ENCODE measurements at places on chromosomes 1 and 21.

DNA sequence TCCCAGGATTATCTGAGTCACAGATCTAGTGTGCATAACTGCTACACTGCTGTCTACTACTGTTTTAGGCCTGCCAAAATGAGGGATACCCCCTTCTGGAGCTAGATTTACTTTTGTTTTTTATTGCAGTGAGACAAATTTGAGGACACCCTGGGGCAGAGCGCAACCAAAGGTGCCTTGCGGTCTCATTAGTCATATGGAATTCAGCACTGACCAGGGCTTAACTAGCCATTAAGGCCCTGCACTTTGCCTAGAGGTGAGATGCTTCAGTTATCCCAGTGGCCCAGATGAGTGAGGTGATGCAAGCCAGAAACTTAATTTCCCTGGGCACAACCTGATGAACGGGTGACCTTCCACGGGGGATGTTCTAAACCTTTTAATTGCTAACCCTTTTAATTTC, 998 bp upstream of the SPAG17 start:
- DNase-seq: no peak

- no peak for DNase-seq
These were observed 1.6 kb downstream of the C1orf21 start for GRCh38 chr1:184388319-184388889.

DNA sequence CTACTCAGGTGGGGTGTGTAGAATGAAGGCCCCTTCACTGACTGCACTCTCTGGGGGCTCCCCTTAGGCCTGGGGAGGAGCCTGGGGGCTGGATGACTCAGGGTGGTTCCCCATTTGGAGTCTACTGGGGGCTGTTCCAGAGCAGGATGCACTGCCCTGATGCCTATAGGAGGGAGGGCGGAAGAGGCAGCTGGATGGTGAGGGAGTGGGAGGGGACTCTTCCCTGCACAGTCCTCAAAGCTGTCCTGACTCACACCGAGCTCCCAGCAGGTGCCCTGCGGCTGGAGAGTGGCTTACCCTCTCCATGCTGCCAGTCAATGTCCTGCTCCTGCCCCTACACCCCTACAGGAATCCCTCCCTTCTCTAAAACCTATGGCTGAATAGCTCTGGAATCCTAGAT, 204.4 kb downstream of the TRABD2B start:
- no peak for DNase-seq

DNA sequence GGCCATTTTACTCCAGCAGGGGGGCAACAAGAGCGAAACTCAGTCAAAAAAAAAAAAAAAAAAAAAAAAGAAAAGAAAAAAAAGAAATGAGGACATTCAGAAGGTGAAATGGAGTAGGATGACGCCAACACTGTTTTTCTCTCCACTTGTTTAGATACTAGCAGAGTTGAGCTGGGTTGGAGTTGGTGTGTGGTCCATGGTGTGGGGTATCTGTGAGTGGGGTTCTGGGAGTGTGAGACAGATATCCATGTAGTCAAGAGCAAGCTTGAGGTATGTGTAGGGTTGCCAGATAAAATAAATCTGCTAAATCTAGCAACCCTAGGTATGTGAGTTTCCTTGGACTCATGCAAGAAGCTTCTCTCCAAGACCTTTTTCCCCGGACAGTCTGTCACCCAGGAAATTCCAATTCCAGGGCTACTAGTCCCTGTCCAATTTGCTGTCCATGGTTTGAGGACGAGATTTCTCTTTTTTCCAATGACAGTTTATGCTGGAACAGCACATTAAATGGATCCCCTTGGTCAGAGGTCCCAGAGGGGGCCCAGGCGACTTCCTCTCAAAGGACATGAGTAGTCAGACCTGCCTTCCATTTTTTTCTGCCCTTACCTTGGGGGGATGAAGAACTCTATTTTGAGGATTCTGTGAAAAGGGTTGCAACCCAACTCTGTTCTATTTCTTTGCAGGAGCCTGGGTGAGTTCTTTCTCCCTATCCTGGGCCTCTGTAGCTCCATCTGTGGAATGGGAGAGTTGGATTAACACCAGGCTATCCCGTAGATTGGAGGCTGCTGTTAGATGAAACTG, 2.1 kb upstream of the FOXD2 start:
- no peak for DNase-seq

GRCh38 chr21:39385299-39386145, 36.6 kb upstream of the HMGN1 start:
- DNase-seq: no peak

DNA sequence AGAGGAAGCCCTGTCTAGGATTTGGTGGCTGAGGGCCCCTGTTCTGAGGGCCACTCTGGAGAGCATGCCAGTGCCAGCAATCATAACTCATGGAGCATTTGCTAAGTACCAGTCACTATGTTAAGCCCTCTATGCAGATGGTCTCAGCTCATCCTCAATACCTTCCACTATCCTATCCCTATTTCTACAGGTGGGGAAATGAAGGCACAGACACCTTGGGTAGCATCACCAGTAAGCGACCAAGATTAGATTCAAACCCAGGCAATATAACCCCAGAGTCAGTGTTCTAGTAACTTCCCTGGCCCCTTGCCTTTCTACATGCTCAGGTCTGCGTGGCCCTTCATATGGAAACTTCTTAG, 7.9 kb upstream of the NBPF1 start:
- no peak for DNase-seq

DNA sequence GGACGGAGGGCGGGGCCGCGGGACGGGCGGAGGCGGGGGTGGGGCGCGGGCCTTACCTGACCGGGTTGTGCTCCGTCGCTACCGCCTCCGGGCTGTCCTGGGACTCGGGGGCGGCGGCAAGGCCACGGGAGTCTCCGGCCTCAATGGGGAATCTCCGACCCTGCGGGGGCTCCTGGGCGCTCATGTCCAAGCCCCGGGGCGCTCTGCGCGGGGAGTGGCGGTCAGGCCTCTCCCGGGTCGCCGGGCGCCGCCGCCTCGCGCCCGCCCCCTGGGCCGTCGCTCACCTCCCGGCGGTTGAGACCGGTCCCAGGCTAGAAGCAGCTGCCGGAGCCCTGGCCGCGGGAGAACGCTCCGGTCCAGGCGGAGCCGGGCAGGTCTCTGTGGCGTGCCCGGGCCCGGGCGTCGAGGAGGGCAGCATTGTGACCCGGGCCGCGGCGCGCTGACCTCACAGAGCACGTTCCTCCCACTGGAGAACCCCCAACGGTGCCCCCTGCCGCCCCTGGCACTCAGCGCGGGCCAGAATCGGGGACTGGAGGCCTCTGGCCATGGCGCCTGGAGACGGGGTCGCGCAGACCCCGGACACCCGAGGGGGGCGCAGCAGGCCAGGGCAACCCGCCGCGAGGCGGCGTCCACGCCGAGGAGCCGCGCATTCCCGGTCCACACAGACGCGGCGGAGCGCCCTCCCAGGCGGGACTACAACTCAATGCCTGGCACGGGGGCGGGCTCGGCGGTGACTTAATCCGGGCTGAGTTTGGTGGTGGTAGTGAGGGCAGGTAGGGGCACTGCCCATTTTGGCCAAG, 411 bp downstream of the FAM229A start:
- DNase-seq: no peak

DNA sequence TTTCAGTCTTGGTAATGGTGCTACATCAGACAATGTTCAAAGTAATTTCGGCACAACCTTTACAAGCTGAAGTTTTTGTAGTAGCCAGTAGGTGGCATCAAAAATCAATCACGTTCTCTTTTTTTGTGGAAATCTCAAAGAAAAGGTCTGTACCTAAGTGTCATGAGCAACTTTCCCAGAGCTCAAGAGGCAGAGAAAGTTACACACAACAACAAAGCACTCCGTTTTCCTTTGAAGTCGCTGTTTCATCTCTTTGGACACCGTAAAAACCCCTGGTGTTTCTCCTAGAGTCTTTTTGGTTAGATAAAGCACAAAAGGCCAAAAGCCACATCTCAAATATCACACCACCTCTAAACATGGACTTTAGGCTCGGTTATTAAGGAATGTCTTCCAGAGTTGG, 131.6 kb downstream of the LHX8 start:
- DNase-seq: no peak

DNA sequence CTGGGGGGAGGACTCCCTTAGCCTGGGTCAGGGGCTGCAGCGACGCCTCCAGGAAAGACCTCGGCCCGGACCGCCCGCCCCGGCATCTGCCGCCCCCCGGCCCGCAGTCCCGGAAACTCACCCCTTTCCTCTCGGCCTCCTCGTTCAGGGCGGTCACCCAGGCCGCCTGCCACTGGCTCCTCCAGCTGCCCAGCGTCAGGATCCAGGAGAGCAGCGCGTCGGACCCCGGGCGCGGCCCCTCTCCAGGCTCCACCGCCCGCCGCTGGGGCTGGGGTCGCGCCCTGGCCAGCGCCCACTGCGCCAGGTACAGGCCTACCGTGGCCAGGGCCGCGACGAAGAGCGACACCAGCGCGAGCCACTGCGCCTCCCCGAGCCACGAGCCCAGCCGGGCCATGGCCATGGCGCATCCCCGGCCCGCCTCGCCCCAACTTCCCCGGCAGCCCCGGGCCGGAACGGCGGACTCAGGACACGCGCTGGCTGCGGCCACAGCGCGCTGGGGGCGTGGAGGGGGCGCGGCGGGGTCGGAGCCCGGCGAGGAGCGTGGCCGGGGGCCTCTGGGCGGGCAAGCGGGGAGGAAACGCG, 478 bp downstream of the C2CD2 start:
- no peak for DNase-seq

- no peak for DNase-seq
These were observed 11.1 kb upstream of the RIMKLA start for GRCh38 chr1:42369471-42369870.

DNA sequence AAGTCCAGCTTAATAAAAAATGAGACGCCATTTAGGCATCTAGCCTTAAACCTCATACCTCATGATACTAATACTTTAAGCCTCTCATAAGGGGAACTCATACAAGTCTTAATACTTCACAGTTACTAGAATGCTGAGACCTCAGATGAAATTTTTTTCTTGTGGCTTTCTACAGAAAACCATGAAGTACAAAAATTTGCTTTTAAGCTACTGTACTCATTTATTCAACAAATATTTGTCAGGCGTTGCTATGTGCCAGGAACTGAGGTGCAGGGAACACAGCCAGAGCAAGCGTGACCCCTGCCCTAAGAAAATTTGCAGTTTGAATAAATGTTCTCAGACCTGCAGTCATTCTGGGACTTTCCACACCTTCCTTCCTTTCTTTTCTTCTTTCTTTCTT, 150.6 kb downstream of the MRPL39 start:
- DNase-seq: no peak

- no peak for DNase-seq
These were observed 3.6 kb downstream of the UBXN11 start for GRCh38 chr1:26302733-26303405.

- no peak for DNase-seq
These were observed 57.1 kb upstream of the SAMSN1 start for GRCh38 chr21:14603202-14603601.

- no peak for DNase-seq
These were observed 33.9 kb upstream of the PUM1 start for GRCh38 chr1:31099293-31100032.

GRCh38 chr1:205954819-205955404, 11.7 kb upstream of the SLC26A9 start:
- DNase-seq: no peak

DNA sequence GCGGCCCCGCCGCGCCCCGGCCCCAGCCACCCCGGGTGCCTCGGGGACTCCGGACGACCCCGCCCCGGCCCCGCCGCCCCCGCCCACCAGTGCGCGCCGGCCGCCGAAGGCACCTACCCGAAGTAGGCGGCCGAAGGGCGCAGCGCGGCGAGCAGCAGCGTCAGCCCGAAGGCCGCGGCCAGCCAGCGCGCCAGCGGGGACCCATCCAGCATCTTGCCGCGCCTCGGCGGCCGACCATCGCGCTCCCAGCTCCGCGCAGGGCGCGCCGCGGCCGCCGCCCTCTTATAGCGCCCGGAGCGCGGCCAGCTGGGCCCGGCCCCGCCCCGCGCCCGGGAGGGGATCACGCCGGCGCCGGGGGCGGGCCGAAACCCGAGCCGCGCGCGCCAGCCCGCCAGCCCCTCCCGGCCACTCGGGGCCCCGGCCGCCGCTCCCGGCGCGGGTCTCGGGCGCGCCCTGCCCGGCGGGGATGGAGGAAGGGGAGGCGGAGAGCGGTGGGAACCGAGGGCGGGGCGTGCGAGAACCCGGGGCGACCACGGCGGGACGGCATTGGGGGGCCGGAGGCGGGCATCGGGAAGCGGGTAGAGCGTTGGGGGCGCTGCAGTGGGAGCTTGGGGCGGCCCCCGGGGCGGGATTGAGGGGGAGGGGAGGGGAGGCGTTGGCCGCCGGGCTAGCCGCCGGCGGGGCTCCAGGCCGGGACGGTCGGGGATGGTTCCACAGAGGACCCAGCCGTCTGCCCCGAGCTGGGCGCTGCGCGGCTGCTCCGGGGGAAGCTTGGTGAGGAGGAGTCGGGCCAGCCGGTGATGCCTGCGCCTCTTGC, at the start of gene WNT9A:
Gene WNT9A, minus strand, starts transcription at position 257 of the 817 bp plus-strand sequence. Its CDS starts 45 bp downstream, at position 212.
- DNase-seq: no peak

- no peak for DNase-seq
These were observed 114.5 kb downstream of the NUF2 start for GRCh38 chr1:163436140-163436812.

DNA sequence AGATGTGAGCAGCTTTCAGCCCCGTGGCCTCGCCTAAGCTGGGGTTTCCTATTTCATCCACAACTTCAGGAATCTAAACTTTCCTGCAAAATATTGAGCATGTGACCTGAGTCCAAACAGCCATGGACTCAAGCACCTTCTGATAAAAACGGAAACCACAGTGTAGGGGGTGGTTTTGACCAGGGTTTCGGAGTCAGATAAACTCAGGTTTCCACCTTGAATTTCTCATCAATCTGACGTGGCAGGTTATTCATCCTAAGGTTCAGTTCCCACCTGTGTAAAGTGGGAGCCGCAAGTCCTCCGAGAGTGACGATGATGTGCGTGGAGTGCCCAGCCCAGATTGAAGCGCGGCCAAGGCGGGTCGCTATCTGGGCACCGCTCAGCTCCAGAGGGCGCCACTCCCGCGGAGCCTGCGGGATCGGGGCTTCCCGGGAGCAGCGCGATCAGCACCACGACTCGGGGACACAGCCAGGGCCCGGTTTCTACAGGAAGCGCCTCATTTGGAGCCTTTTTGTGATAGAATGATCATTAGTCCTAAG, 871 bp upstream of the ETS2 start:
- no peak for DNase-seq
